ENCODE measurements at places on chromosomes 5 and 9.
A peak's percentile ranks its signal among the peaks of the same experiment; 100 is the strongest.

GRCh38 chr9:111588846-111589245 is 10.6 kb downstream of the PTGR1 start:
- DNase-seq, result no peak

DNA sequence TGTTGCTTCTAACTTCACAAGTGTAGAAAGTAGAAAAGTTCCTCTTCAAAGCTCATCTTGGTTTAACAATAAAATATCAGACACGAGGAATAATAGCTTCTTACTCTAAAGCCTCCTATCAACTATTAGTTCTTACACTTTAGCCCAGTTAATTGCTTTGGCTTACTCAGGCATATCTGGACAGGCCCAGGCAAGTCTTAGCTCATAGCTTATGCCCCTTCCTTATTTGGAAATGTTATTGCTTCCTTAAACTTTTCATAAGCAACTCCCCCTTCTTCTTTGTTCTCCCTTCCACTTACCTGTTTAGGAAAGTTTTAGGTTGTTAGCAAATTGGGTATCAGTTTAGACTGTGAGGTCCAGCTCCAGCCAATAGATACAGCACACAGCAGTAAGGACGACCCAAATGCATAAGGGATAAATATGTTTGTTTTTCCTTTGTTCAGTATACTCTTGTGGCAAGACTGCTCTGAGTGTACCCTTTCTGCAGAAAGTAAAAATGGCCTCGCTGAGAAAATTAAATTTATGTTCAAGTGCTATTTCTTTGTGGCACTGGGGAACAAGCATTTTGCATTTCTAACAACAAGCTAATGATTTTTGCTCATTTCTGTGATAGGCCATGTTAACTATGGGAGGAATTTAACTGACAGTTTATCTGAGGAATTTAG is 162.1 kb downstream of the SMC2 start:
- DNase-seq, result no peak

DNA sequence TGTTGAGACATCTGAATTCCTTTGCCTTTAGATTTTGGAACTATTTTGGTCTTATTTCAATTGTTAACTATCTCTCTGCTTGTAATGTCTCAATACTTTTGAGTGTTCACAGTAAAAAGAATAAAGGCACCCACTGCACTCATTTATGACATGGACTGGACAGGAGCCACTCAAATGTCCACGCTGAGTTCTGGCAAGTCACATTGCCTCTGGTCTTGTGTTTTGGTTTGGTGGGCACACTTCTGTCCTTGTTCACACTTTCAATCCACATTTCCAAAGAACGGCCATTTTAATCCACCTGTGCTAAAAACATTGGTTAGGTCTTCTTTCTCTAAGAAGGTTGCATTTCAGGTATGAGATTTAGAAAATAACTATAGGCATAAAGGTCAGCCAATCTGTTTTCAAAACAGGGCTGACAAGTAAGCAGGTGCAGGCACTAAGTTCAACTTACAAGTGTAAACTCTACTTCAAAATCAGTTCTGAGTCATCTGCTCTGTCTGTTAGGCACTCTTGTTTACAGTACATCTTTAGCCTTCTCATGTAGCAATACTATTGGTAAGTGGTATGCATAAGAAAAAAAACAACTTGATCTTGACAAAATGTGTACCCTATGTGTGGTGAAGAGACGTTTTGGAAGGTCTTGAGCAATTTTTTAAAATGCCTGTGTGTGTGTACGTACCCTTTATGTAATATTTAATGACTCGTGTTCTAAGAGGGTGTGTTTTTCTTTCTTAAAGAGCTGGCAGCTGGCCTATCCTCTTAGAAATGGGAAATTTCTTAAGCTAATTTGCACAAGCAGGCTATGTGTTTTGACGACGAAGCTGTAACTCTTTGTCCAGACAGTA is 31.5 kb upstream of the ZFAND5 start:
- peak; percentile 15 for DNase-seq

- DNase-seq, result no peak
Measured at GRCh38 chr5:171427318-171428167, 8.1 kb downstream of the FGF18 start.

- DNase-seq, result no peak
Measured at GRCh38 chr9:134355158-134355557, 28.9 kb downstream of the RXRA start.

DNA sequence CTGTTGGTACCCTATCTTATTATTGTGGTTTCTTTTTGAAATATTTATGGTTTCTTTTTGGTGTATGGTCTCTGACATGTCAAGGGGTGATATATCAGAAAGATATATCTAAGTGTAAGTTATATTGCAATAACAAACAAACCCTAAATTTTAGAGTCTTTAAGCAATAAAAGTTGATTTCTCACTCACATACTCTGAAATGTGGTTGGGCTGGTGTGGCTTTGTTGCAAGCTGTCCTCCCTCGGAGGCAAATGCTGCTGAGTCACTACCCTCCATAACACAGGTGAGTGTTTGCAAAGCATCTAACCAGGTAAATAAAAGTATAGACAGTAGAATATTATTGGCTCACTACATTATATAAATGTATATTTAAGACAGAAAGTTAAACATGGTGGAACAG is 253.2 kb downstream of the CDH18 start:
- DNase-seq, result no peak

DNA sequence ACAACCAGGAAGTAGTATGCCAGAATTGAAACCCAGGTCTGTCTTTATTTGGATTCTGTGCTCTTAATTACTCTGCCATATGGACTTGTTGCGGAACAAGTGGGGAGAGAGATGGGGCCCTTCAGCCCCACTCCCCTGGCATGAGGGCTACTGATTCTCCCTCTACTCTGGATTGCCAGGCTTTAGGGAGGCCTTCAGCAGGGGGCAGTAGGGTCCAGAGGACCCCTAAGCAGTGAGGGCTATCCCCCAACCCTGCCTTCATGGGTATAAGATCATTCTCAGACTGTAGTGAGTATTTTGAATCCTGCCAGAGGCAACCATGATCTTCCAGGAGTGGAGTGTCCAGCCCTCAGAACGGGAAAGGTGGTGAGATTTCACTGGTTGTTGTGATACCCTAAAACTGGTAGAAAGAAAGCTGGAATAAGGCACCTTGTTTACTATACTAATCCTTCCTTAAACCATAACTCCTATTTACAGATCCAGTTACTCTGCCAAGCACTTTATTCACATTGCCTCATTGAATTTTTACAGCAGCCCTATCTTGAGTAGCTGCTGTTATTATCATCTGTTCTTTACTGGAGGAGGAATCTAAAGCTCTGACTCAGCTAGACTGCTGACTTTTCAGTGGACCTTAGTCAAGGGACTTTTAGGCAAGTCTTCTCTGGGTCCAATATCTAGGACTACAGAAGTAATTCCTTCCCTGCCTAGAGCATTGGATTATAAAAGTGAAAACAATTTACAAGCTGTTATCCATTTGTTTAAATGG is 31.3 kb upstream of the LARP1 start:
- DNase-seq, result no peak

DNA sequence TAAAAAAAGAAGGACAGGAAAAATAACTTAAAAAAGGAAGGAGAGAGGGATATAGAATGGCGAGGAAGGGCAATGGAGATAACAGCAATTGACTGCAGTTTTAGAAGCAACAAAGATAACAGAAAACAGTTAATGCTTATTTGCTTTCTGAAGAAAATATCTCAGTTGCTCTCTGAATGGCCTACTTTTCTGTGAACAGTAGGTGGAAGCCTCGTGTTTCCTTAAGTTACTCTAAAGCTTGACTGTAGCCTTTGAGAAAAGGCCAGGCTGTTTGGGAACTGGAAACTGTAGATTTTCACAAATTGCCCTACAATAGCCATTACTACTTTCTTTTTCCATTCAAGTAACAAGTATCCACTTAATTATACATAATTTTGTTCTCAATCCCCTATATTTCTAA is 404.5 kb downstream of the YTHDC2 start:
- DNase-seq, result no peak

- no peak for DNase-seq
Measured at GRCh38 chr5:131640043-131640856, 5.2 kb upstream of the RAPGEF6 start.

DNA sequence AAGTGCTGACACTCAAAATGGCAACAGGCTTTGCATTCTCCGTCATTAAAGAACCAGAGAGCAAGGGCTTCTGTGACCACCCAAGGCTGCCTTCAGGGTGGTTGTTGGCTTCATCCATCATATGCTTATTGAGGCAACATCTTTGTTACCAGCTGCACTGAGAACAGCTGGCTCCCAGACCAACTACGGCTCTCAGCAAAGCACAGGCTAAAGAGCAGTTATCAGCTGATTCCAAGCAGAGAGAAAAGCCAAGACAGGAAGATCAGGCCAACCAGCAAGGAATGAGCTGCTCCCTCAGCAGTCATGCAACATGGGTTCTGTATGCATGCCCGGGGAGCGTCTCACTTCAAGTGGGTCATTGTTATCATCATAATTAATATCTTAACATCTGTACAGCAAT is 358.9 kb downstream of the ACTL7B start:
- DNase-seq, result no peak

- no peak for DNase-seq
Measured at GRCh38 chr9:4193391-4193790, 106.5 kb downstream of the GLIS3 start.

GRCh38 chr5:142397178-142397577 is 72.4 kb upstream of the SPRY4 start:
- DNase-seq, result no peak

DNA sequence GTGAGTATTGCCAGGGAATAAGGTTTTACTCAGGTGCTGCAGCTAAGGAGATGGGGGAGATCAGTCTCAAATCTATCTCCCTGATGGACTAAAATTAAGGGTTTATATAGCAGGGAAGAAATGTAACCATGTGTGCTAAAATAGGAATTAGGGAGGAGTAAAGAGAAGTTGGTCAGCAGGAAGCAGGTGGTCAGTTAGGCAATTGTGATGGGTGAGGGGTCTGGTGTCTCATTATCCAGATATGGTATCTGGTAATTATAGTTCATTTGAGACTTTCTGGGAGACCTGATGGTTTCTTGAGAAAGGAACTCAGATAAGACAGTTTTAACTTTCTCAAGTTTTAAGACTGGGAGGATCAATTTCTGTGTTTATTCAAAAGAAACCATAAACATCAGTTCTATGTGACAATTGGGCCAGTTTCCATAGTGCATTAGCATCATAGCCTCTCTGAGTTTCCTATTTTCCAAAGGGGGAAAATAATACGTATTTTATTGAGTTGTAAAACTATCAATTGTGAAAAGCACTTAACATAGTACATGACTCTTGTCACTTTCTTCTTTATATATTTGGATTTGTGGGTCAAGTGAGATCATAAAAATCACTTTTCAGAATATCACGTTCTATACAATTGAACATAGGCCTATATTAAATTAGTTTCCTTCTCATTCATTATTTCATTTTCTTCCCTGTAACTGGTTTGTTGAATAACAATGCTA is 115.9 kb downstream of the ZSWIM6 start:
- DNase-seq, result no peak

DNA sequence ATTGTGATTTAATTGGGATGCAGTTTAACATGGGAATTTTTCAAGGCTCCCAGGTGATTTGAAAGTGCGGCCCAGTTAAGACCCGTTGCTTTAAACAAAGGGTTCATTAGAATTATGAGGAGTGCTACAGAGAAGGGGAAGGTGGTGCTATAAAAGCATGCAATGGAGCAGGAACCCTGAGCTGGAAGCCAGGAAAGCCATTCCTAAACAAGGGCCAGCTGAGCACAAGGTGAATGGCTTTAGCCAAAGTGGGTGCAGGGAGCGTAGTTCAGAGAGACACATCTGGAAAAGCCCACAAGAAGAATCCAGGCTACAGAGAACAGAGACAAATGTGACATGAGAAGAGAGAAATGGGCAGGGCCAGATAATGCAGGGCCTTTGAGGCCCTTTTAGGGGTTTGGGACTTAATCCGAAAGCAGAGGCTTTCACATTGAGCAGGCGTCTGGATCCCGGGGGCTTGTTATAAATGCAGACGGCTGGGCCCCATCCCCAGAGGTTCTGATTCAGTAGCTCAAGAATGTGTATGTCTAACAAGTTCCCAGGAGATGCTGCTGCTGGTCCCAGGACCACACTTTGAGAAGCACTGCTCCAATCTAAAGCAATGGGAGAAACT is 138.1 kb upstream of the WWC1 start:
- no peak for DNase-seq

DNA sequence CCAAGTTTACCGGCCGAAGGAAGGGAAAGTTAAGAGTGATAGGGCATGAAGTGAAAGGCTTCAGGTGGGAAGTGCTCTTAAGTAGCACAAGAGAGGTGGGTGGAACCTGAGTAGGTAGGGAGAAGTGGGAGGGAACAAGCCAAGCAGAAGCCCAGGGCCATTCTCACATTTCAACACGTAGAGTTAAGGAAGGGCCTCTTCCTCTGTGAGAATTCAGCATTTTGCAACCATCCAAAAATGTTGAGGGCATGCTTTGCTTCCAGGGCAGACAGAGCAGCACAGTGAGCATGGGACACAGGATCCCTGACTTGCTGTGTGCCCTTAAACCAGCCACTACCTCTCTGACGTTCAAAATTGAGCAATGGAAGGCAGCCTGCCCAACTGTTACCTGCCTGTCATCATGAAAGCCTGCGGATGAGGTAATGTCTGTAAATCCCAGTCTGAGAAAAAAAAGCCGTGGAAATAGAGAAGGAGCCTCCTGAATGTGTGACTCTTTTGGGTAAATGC is 3.3 kb downstream of the CYFIP2 start:
- no peak for DNase-seq

GRCh38 chr5:172110260-172110815 is 77.7 kb downstream of the STK10 start:
- DNase-seq, result no peak

- no peak for DNase-seq
Measured at GRCh38 chr5:172864747-172865146, 30.7 kb downstream of the ERGIC1 start.

GRCh38 chr9:33932078-33932807 is 115.3 kb downstream of the UBE2R2 start:
- DNase-seq, result no peak

GRCh38 chr9:119873877-119874276 is 504.6 kb upstream of the BRINP1 start:
- no peak for DNase-seq

GRCh38 chr5:172957458-172957857 is 1.8 kb upstream of the RPL26L1 start:
- no peak for DNase-seq

DNA sequence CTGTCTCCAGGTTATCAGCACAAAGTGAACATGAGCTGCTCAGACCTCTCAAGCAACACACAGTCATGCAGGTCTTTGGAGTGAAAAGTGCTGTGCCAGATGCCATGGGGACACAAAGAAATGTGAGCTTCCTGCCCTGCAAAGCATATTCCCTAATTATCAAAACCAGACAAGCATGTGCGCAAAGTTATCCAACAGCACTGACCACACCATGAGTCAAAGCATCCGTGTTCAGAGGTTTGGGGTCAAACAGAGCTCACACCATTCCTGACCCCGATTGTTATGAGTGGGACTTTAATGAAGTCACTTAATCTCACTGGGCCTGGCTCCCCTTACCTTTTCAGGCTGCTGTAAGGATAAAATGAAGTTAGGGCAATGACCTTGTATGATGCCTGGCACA is 138.5 kb downstream of the SLIT3 start:
- no peak for DNase-seq

DNA sequence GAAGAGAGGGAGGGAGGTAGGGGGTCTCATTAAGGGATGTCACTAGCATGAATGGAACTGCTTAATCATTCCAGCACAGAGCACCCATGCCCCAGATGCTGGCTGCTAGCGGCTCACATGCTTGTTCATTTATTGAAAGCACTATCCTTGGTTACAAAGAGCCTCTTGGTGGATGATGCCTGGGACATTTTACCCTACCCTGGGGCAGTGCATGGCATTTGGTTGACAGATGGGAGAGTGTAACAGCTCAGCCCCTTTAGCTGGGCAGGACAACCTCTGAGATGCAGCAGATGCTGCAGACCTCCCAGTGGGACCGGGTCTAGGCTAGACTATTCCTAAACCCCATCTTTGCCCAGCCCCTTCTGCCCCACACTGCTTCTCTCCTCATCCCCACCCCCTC is 46.9 kb upstream of the TCERG1 start:
- no peak for DNase-seq
